ENCODE measurements at places on chromosomes 3 and 15.

- DNase-seq: no peak
Observed at GRCh38 chr3:88433568-88433967, 283.8 kb downstream of the C3orf38 start.

DNA sequence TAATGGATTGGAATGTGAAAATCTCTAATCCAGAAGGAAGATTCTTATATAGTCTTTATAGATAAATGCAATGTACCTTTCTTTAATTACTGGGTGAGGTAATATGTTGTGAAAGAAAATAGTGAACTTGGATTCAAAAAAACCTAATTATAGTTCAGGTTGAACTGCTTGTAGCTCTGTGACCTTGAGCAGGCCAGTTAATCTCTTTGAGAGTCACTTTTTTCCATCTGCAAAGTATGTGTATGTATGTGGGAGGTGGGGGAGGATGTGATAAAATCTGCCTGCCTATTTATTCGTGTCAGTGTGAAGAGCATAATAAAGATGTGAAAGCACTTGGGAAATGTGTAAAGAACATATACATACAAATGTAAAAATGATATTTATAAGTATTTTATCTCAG lies 34.4 kb downstream of the GLCE start:
- DNase-seq: no peak

DNA sequence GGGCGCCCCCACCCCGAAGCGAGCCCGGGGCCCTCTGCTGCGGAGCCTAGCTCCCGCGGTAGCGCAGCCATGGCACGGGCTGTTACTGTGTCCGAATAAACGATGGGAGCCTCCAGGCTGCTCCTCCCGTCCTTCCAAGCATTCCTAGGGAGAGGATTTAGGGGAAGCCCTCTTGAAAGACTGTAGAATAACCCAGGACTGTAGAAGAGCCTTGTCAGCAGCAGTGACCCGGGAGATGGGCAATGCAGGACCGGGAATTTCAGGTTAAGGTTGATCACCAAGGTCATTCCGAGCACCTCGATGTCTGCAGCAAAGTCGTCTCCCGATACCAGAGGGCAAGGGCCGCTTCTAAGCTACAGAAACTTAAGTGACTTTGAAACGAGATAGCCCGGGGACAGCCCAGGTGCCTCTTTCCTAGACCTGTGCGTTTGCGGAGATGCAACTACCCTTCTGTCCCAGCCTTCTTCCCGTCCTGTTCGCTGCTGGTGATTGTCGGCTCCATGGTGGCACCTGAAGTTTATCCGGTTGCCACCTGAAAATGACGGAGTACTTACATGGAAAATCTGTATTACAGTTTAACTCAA lies 753 bp upstream of the MYO5A start:
- no peak for DNase-seq

GRCh38 chr3:47996440-47996839 lies 19.8 kb downstream of the MAP4 start:
- no peak for DNase-seq

GRCh38 chr3:171348121-171348520 lies 112.1 kb downstream of the TNIK start:
- no peak for DNase-seq

DNA sequence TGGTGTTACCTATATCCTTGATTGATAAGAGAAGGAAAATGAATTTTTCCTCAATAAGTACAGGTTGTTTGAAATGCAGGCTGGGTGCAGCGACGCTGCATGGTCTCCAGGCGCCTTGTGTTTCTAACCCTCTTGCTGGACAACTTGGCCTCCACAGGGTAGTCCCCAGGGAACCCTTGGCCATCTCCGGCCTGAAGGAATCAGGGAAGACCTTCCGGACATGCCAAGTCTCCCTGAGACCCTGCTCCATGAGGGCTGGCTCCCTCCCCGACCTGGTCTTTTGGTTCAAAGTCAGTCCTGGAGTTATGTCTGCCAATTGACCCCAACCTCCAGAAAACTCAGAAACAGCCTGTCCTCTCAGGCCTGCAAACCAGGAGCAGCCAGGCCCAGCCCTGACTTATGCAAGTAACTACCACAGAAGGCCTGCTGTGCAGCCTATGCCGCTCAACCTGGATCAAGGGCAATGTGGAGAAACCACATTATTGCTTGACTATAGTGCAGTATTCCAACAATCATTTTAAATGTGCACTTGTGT lies 98.3 kb downstream of the LIPC start:
- no peak for DNase-seq

GRCh38 chr15:96054621-96055020 lies 275.9 kb upstream of the NR2F2 start:
- no peak for DNase-seq

Data from progenitor cell of endocrine pancreas (in vitro differentiated cells).